ENCODE measurements at places on chromosomes 2 and 18.

GRCh38 chr2:112927745-112928144, 16.8 kb downstream of the IL37 start:
- DNase-seq = no peak

DNA sequence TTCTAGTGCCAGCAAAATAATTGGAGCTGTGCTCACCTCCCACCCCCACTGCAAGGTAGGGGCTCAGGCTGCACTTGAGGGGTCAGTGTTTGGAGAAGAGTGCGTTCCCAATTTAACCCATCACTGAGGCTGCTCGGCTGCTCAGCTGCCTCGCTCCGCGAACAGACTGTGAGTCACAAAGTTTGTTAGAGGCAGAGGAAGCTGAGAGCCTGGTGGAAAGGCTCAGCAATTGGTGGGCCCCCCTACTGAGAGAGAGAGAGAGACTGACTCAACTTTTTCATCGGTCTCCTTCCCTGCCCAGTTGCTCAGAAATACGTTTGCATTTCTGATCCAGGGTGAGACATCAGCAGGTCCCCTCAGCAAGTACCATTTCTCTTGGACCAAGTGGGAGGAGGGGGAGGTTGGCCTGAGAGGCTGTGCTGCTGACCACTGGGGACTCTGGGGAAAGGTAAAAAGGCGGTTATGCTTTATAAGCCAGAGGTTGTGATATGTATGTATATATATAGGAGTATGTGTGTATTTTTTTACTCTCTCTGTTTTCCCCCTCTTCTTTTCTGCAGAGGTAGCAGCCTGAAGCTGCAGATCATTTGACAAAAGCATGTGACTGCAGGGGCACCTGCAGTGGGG, 1.5 kb downstream of the EFR3B start:
- peak; percentile 30 for DNase-seq

GRCh38 chr2:65626831-65627230, 194.4 kb upstream of the SPRED2 start:
- no peak for DNase-seq

GRCh38 chr2:30456106-30456505, 9.1 kb downstream of the LCLAT1 start:
- no peak for DNase-seq

DNA sequence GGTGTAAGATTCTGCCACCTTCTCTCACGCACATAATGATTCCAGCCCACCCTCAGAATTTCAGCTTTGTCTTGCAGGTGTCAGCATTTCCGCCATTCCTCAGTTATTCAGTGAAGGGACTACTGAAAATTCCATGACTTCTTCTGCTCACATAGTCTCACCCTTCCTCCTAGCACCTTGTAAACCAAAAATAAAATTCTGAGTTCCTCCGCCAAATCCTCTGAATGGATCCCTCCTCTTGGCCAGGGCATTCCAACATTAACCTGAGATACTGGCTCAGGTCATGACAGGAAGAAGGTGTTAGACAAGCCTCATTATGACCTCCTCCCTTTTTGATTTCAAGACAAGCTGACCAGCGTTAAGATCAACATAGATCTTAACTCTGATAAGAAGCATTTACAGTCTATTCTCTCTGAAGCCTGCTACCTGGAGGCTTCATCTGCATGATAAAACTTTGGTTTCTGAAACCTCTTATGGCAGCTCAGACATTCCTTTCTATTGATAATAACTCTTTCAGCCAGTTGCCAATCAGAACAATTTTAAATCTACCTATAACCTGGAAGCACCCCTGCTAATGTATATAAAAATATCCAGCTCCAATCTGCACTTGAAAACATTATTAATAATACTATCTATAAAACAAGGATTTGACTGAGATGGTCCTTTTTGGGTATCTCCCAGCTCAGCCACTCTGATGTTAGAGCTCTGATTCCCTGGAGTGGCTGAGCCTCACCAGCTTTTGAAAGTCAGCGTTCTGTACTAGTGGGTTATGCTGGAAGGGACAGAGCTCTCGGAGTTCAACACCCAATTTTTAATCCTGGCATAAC, 136.4 kb upstream of the APCDD1 start:
- no peak for DNase-seq

DNA sequence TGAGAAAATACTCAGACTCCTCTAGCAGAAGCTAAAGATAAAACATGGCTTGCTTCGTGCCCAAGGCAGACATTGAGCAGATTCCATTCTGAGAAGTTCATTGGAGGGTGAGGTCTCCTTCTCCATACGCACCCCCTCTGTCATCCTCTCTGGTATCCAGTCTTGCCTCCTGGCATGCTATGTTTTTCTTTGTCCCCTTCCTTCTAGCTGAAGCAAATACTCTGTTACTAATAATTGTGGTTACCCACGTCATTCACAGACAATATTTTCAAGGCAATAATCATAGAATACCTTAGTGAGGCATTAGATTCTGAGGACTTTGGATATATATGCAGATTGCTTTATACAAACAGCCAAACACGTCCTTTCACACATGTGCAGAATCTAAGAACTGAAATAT, 66.2 kb upstream of the KLF7 start:
- no peak for DNase-seq

GRCh38 chr2:32189011-32189410, 23.3 kb downstream of the SLC30A6 start:
- no peak for DNase-seq

DNA sequence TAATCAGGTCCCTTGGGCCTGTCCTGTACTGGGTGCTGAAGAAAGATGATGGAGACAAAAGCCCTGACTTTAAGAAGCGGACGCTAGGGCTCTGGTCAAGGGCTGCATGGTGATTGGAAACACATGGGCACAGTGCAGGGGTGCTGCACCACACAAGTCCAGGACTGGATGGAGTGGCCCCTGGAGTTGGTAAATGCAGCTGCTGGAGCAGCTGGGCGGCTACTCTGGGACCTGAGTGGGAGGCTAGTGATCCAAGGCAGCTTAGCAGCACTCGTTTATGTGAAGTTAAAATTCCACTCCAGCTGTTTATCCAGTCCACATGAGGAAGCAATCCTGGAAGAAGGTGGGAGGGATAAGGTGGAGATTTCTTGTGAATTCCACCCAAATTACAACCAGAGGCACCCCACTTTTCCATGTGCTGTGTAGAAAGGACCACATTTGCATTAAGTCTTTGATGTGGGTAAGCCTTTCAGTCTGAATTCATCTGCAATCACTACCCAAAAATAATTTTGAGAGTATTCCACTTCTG, 24.9 kb downstream of the MERTK start:
- DNase-seq = no peak

DNA sequence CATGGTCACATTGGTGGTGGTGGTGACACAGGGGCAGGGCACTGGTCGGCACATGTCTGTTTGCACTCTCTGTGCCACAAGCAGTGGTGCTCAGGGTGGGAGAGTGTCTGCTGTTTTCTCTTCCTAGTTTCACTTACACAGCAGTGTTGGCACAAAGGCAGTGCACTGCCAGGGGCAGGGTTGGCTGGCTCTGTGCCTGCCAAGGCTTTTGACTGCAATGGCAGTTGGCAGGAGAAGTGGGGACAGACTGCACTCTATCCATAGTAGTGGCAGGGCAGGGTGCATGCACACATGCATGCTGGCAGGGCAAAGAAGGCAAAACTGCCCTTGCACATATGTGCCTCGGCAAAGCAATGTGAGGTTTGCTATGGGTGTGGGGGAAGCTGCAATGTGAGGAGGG, 635.9 kb downstream of the SUCLG1 start:
- no peak for DNase-seq

GRCh38 chr18:13565228-13565627, 161.1 kb downstream of the FAM210A start:
- DNase-seq = no peak

DNA sequence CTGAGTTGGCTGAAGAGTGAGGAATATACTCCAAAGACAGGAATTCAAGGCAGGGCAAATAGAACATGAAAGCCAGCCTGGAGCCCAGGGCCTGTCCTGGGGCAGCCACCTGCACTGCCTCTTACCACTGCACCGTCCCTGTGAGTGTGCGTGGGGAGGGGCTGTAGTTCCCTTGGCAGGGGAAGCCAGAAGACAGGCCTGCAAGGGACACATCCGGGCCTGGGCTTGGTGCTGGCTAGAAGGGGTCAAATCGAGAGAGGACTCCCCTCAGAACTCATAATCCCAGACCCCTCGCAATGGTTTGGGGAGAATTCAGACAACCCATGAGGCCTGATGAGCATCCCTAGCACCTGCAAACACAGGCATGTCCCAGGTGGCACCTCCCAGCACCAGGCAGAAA, 87.0 kb downstream of the HDAC4 start:
- DNase-seq = no peak

- DNase-seq = no peak
Measured at GRCh38 chr2:167420211-167420610, 531.9 kb downstream of the XIRP2 start.

DNA sequence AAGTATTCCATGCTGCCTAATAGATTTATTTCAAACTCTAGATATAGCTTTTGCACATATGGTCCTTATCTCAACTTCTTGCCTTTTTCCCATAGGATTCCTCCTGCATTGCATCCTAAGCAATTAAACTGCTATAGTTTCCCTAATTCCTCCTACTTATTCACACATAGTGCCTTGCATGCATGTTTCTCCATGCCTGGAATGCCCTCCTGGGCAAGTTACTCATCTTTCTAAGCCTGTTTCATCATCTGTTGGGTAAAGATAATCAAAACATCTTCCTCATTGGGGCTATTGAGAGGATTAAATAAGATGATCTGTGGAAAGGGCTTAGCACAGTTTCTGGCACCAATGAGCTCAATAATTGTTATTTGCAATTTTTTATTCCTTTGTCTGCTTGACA, 726.5 kb downstream of the SLC4A3 start:
- DNase-seq = no peak

DNA sequence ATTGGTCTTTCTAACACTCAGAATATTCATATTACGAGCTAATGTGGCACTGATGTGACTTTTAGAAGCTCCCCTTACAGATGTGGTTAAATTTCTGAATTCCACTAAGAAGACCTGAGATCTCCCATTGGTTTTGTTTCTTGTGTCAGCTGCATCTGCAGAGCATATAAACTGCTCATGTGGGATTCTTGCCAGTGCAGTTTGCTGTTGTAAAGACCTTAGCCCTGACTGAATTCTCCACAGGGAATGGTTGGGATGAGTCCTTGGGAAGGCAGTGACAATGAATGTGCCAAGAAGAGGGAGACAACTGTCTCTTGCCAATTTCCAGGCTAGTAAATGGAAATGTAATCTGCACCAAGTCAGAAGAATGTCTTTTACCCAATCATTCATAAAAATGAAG, 94.1 kb downstream of the PTPRM start:
- DNase-seq = no peak

- no peak for DNase-seq
Measured at GRCh38 chr2:121033461-121033996, 251.5 kb downstream of the TFCP2L1 start.

- peak; percentile 48 for DNase-seq
Measured at GRCh38 chr2:190722061-190722759, 73.3 kb downstream of the NAB1 start.

DNA sequence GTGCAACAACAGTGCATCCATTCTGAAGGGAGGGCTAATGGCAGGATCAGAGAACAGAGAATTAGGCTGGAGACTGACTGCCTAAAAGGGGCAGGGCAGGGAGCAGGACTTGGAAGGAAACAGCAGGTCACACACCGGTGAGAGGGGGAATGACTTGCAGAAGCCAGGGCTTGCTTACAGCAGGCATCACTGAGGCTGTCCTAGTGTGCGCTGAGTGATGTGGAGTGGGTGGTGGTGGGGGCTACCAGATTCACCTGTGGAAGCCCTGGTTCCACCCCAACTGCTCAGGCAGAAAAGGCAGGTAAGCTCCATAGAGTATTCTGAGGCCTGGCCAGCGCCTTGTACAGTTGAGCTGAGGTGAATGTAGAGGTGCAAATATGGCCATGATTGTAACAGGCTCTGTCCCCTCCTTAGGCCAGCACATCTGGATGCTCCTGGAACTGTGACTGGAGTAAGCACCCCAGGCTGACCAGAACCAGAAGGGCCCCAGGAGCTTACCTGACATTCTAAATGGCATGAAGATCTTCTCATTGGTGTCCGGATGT, 49.4 kb downstream of the SFXN5 start:
- no peak for DNase-seq

- DNase-seq = no peak
Measured at GRCh38 chr2:208279236-208279635, 13.2 kb downstream of the PIKFYVE start.

GRCh38 chr2:10900216-10901109, 11.3 kb upstream of the KCNF1 start:
- DNase-seq = peak; percentile 77

DNA sequence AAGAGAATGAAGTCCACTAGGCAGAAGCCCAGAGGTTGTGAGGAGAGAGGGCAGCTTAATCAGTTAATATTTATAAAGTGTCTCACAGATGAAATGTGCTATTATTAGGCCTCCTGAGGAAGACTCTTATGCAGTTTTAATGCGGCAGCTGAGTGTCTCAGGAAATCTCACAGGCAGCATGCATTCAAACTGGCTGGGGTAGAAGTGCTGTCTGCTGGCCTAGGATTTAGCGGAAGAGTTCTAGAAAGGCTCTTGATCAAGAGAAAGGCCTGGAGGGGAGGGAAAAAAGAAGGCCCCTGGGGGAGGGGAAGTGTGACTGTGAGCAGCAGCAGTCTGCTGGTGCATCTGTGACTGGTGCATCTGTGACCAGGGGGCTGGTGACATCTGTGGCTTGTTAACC, 133.0 kb downstream of the FSHR start:
- DNase-seq = no peak

Measured in GM13977 (cell line).